ENCODE measurements at places on chromosomes 16 and 17.

GRCh38 chr17:21249920-21250703 is 3.1 kb downstream of the NATD1 start:
- DNase-seq = no peak

- no peak for DNase-seq
Observed at GRCh38 chr16:50400967-50401348, 32.2 kb upstream of the BRD7 start.

DNA sequence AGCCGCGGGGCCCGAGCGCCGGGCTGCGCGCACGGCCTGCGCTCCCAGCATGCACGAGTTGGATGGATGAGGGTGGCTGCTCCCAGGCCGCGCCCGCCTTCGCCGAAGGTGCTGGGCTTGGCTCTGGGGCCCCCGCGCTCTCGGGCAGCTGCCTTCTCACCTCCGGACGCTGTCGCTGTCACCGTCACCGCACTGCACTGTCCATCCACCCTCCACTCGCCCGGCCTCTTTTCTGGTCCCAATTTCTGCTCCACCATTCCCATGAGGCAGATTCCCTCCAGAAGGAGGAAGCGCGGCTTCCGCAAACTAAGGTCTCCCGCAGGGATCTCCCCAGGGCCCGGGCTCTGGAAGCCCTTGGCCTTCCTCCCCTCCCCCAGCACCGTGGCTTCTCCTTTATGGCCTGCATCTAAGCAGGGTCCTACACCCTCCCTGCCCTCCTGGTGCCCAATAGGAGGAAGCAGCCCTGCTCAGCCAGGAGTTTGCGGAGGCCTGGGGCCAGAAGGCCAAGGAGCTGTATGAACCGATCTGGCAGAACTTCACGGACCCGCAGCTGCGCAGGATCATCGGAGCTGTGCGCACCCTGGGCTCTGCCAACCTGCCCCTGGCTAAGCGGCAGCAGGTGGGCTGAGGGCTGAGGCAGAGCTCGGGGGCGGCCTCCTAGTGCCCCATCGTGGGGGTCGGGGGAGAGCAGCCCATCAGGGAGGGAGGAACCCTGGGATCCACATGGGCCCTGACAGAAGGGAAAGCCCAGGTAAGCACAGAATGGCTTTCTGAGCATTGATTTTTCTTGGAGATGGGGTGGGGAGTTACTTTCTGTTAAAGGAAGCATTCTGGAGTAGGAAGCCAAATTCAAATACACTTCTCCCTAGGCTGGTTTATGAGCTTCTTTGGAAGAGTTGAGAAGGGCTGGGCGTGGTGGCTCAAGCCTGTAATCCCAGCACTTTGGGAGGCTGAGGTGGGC is 899 bp downstream of the ACE start:
- DNase-seq = no peak

- DNase-seq = no peak
Observed at GRCh38 chr17:68451670-68452354, 5.5 kb downstream of the WIPI1 start.

- no peak for DNase-seq
Observed at GRCh38 chr17:30933966-30934365, 12.2 kb downstream of the ADAP2 start.

- DNase-seq = no peak
Observed at GRCh38 chr16:83914091-83914710, 15.3 kb downstream of the MLYCD start.

GRCh38 chr17:40335620-40336019 is 26.6 kb downstream of the RARA start:
- no peak for DNase-seq

DNA sequence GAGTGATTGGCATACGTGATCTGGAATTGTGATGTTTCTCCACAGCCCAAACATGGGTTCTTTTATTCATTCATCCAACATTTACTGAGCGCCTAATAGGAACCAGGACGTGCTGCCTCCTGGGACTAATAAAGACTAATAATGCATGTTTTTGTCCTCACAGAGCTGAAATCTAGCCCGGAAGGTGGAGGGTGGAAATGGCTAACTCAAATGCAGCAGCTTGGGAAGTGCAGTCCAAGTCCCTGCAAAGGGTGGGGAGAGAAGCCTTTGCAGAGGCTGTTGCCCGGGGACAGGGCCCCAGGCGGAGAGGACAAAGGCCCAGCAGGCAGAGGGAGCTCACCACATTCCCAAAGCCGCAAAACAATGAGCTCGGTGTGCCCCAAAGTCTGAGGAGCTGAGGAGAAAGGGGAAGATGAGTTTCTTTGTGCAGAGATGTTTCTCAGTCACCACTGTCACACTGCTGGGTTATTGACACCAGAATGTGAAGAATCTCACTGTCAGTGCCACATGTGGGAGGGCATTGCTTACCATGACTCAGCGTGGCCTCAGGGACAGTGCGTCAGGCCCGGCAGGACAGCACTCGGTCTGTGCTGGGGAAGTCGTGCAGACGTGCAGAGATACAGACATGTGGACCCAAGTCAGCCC is 118.2 kb upstream of the CHMP6 start:
- no peak for DNase-seq

- peak; percentile 88 for DNase-seq
Observed at GRCh38 chr17:40062329-40063186, at the start of gene THRA. THRA (plus strand) TSS chr17:40062965; CDS start chr17:40074489, 11,524 bp downstream.

DNA sequence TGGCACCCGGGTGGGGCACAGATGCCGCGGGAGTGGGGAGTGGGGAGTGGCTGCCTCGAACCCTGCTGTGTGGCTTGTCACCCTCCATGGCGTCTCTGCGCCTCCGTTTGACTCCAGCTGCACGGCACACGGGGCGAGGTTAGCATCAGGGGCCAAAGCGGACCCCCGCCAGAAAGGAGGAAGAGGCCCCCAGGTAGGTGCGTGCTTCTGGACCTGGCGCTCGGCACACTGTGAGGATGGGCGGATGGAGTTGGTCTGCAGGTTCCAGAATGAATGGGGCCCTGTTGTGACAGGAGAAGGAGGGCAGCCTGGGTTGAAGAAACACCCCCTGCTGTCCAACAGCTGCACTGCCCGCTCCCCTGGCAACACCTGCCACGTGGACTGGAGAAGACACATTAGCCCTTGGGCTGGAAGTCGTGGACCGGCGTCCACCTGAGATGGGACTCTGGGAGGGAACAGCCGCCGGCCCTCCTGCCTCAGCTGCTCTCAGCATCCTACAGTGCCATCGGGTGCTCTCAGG is 9.4 kb upstream of the FASN start:
- no peak for DNase-seq

GRCh38 chr17:1735834-1736347 is 6.8 kb upstream of the SERPINF2 start:
- DNase-seq = no peak

DNA sequence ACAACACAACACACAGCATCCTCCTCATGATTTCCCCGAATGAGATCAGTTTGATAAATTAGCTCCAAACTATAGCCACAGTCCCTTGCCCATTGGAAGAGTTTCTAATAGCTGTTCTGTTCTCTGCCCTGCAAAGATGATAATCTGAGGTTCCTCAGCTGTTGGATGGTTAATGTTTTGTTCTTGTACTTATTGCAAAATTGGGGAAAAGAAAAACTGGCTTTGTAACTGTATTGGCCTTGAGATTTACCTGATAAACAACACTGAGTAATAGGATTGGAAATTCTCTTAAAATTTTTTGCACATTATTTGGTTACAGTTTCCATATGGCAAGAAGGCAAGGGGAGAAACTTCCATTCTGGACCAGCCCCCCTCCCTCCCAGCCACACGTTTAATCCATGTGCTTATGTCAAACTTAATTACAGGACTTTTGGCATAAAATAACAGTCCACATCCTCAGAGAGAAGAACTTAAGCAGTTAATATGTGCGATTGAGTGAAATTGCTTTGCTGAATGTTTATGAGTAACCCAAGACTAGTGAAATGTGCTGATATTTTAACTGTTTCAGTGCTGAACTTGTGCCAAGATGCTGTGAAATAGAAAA is 119.1 kb upstream of the ZFHX3 start:
- no peak for DNase-seq

DNA sequence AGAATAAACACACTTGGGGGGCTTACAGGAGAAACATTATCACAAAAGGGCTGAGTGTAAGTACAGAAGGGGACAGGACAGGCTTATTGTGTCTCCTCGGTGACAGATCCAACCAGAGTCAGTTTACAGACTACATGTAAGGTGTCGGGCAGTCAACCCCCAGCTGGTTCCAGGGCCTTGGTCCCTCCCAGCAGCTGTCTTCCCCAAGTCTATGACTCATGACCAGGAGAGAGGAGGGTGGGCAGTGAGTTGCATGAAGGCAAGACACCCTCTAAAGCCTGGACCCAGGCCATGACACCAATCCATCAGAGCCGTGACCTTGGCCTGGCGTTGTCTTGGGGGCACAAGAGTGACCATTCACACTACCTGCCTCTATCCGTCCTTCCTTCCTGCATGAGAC is 276.2 kb upstream of the CCL2 start:
- DNase-seq = no peak

- DNase-seq = peak; percentile 41
Observed at GRCh38 chr17:73232587-73233373, 28.9 kb downstream of the CPSF4L start.

DNA sequence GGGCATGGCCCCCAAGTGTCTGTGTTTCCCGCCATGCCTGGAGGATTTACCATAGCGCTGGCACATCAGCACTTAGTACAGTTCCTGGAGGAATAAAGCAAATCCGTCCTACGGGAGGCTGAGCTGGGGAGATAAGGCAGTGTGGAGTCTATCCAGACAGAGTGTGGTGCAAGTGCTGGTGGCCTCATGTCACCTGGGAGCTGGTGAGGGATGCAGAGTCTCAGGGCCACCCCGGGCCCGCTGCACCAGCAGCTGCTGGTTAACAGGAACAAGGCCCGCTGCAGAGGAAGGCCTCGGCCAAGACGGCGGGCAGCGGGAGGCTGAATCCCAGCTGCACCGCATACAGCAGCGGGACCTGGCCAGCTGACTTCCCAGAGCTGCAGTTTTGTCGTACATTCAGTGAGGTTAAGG is 57.3 kb upstream of the CDC42EP4 start:
- no peak for DNase-seq

DNA sequence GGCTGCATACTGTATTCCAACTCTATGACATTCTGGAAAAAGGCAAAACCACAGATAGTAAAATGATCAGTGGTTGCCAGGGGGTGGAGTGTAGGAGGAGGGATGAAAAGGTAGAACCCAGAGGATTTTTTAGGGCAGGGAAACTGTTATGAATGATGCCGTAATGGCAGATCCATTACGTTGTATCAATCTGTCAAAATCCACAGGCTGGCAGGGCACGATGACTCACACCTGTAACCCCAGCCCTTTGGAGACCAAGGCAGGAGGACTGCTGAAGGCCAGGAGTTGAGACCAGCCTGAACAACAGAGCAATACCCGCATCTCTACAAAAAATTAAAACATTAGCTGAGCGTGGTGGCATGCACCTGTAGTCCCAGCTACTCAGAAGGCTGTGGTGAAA is 91.8 kb downstream of the RMI2 start:
- DNase-seq = no peak

DNA sequence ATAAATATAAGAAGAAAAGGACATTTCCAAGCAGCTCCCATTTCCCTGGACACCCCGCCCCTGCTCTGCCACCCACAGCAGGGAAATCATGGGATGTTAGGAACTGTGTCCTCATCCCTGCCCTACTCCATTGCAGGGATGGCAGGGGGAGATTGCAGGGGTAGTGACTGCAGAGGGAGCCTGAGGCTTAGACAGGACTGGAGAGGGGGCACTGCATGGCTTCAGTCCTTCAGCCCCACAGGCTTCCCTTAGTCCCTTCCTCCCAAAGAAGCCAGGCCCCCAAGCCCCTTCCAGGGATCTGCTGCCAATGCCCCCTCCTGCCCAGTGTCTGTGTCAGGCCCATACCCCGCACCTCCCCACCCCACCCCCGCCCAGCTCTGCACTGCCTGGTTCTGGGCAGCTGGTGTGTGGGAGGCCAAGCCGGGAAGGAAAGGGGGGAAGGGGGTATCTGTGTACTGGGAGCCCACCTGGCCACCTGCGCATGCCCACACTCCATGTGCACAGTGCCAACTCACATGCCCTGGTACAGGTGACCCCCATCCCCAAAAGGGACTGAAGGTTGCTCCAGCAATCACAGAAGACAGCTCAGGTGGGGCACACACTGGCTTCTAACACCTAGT is 3.3 kb downstream of the RUNDC3A start:
- DNase-seq = no peak

- no peak for DNase-seq
Observed at GRCh38 chr16:48001324-48001895, 154.4 kb downstream of the ABCC12 start.

DNA sequence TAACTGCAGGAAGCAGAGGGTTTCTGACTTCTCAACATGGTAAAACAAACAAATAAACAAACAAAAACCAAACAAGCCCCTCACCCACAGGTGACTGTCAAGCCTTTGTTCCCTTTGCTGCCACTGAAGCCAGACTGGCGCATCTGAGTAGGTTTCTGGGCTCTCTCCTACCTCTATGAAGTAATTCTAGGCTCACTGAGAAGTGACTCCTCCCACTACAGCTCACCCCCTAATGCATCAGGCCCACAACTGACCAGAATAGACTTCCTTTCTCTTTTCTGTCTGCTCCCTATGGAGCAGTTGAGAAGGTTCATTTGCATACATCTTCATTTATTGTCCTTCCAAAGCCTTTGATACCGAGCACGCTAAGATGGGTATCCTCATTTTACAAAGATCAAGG is 77.0 kb upstream of the CCL2 start:
- no peak for DNase-seq

DNA sequence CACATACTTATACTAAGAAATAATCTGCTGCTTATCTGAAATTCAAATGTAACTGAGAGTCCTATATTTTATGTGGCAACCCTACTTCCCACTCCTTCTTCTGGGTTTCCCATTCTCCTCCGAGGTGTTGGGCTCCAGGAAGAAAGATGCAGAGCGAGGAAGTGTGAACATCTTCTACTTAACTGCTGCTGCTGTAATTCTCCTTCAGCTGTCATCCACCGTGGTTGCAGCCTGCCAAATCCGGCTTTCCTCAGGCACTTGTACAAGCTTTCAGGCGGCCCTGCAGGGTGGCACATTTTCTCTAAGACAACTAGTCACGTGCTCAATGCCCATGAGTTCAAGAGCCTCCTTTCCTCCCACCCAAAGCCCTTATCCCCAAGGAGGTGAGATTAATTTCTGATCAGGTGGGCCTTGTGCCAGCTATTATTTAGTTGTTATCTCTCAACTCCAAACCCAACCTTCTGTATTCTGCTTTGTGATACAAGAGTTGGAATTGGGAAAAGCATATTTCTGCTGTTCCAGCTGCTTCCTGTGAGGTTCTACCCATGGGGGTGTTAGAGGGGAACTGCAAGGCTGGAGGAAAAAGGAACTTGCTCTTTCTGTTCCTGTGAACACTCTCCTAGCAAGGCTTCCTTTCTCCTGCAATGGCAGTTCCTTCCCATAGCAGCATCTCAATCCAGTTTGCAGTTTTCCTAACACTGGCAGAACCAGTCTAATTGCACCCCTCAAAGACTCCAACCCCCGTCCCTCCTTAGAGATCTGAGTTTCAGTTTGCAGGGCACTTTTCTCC is 67.6 kb upstream of the RBBP6 start:
- DNase-seq = no peak

GRCh38 chr17:10875430-10875851 is 37.6 kb upstream of the PIRT start:
- peak; percentile 16 for DNase-seq

DNA sequence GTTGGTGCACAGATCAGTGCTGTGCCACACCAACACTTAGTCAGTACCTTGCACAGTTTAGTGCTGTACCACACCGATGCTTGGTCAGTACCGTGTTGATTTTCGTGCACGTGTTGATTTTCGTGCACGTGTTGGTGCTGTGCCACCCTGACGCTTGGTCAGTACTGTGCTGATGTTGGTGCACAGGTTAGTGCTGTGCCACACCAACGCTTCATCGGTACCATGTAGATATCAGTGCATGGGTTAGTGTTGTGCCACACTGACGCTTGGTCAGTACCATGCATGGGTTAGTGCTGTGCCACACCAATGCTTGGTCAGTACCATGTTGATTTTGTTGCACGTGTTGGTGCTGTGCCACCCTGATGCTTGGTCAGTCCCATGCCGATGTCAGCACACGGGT is 103.5 kb downstream of the NPIPB11 start:
- no peak for DNase-seq
